ENCODE measurements at places on chromosomes 13 and 19.

DNA sequence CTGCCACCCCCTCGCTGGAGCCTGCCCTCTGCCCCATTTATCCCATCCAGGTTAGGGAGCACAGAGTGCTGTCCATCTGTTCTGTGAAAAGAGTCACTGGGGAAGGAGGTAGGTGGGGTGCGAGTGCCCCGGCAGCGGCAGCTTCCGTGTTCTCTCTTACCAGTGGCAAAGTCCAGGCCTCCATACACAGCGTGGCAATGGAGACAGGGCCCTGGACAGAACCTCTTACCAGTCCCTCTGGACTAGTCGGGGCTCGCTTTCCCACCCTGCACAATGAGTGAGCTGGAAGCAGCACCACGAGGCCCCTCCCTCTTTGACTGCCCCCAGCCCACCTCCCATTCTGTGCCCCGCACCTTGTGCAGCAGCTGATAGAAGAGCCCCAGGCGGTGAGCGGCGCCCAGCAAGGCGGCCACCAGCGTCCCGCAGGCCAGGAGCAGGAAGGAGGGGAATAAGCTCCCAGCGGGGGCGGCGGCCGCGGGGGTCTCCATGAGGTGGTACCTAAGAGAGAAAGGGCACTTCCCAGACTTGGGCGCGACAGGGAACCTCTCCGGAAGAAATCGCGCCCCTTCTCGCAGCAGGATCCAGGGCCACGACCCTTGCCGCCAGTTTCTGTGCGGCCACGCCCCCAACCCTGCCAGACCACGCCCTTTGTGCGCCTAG is 17.5 kb downstream of the SYDE1 start:
- DNase-seq, result no peak

- DNase-seq, result no peak
Observed at GRCh38 chr19:44701228-44701627, 2.3 kb downstream of the CEACAM16 start.

GRCh38 chr13:43766725-43767124 is 20.0 kb downstream of the ENOX1 start:
- no peak for DNase-seq

GRCh38 chr19:53785196-53785889 is 38.8 kb downstream of the NLRP12 start:
- DNase-seq, result no peak

DNA sequence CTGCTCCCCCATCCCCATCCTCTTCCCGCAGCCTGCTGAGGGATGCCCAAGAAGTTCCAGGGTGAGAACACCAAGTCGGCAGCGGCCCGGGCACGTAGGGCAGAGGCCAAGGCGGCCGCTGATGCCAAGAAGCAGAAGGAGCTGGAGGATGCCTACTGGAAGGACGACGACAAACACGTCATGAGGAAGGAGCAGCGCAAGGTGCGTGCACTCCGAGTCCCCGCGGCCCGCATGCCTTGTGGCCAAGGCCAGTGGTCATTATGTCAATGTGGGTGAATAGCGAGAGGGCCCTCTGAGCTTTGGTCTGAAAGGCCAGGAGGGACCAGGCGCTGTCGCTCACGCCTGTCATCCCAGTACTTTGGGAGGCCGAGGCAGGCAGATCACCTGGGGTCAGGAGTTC is 3.6 kb downstream of the CCDC124 start:
- DNase-seq, result no peak

DNA sequence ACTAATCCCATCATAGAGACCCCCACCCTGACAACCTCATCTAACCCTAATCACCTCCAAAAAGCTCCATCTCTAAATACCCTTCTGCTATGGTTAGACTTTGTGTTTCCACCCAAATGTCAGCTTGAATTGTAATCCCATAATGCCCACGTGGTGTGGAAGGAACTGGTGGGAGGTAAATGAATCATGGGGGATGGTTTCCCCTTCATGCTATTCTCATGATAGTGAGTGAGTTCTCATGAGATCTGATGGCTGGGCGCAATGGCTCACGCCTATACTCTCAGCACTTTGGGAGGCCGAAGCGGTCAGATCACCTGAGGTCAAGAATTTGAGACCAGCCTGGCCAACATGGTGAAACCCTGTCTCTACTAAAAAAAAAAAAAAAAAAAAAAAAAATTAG is 2.6 kb downstream of the VMAC start:
- no peak for DNase-seq

DNA sequence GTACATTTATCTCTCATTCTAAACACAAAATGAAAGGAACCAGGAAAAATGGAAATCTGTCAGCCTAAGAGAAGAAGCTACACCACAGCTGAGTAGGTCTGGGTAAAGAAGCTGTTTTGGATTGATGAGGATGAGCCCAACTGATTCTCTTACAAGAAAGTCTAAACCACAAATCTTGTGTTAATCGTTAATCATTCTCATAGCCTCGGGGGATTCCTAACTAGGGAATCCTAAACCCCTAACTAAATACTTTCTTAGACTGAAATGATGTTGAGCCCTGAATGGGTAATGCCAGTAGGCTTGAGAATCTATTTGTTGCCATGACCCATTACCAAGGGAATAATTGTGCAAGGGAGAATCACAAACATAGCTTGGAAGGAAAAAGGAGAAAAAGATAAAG is 327.5 kb upstream of the SPRY2 start:
- DNase-seq, result no peak

DNA sequence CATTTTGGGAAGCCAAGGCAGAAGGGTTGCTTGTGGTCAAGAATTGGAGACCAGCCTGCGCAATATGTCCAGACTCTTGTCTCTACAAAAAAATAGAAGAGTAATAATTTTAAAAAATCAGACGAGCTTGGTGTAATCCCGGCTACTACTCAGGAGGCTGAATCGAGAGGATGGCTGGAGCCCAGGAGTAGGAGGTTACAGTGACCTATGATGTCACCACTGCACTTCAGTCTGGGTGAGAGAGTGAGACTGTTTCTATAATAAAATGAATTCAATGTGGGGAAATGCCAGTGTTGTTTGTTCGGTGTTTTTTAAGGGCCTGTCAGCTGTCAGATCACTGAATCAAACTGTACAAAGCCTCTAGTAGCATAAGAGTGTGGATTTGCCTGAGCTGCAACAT is 1.2 kb upstream of the FBXL3 start:
- DNase-seq, result no peak

DNA sequence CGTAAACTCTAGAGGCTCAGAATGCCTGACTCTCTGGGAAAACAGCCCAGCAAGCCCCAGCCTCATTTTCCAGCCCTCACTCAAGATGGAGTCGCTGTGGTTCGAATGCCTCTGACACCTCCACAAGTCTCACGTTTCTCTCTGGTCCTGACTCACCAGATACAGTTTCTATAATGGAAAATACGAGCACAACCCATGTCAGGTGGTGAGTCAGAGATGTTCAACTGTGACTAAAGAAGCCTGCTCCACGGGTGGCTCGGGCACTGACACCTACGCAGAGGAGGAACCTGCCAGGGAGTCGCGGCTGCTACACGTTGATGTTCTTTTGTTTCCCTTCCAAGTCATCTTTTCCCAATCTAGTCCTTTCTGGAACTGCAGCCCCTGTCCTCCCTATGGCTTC is 87.1 kb upstream of the STK24 start:
- DNase-seq, result no peak

- DNase-seq, result no peak
Observed at GRCh38 chr19:3586127-3586626, 899 bp downstream of the GIPC3 start.

DNA sequence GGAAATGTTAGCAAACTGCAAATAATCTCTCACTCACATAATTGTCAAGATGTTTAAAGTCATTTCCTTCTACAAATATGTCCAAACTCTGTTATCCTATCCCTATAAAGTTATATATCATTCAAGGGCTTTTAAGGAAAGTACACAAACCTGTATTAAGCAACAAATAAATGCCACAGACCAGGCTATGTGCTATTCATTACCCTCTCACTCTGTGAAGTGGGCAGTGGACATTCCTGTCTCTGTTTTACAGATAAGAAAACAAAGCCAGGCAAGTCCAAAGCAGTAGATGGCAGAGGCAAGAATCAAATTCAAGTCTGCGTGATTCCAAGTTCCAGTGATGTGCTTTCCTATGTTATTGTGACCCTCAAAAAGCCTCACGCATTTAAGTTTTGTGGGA is 140.6 kb downstream of the LHFPL6 start:
- DNase-seq, result no peak

DNA sequence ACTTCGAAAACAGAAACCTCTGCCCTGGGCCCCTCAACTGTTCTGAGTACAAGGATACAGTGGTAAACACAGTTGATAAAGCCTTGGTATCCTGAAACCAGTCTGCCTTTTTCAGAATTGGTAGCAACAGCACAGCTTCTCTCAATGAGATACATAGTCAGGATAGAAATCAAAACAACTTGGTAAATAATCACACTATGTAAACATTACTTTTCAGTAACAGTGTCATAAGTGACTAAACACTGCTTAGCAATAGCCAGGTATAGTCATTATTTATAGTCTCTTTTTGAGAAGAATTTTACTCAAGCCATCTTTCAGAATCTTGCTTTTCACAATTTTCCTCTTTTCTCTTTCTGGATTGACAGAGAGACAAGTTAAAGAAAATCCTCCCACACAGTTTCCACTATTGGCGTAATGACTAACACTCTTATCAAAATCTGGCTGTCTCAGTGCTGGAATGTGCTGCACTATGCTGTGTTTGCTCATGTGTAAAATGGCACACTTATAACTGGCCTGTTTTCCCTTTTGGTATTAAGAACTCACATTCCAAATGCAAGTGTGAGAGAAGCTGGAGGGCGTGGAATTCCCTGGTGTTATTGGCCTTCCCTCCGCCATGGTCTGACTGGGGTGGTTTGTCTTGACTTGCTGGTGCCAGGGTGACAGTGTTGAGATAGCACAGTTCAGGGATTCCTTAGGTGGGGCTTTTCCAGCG is 368.8 kb downstream of the TDRD3 start:
- no peak for DNase-seq

DNA sequence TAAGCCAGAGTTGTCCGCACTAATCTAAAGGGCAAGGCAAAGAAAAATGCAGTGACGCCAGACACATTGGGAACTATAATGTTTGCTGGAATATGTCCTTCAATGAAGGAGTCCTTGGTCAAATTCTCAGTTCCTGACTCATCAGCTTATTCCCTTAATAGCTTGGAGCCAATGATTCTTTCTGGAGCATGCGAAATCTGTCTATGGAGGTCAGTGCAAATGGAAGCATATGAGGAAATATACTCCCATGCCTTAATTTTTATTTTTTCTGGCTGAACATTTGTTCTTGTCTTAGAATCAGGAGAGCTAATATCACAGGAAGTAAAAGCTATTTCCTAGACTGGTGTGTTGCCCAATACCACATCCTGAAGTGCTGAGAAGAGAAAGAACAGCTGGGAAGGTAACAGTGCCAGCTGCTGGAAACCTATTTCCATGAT is 289.8 kb upstream of the SPRY2 start:
- no peak for DNase-seq

DNA sequence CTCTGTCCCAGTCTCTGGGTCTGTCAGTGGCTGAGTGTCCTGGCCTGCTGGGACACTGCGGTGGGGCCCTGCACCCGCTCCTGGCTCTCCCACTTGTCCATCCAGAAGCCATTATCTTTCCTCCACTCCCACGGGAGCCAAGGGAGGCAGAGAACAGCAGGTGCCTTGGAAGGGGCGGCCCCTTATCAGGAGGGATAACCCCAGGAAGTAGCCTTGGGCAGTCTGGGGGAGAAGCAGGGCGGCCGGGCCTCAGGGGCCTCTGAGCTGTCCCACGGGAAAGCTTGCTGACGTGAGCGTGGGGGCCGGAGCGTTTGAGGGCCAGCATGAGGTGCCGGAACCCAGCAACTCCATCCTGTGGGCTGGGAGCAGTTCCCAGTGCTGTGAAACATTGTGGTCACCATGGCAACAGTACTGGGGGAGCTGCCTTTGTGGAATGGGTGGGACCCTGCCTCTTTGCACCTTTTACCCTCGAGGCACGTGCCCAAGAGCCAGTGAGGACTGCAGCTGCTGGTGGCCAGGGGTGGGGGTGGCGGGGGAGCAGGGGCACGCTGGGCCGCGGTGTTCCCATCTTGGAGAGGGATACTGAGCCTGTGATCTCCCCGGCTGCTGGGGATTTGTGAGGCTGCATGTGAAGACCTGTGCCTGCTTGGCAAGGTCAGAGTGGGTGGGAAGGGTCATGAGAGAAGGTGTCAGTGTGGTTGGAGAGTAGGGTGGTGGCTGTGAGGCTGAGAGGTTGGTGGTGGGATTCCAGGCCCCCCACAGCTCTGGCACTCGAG is 20.9 kb downstream of the KLHL26 start:
- DNase-seq, result no peak

DNA sequence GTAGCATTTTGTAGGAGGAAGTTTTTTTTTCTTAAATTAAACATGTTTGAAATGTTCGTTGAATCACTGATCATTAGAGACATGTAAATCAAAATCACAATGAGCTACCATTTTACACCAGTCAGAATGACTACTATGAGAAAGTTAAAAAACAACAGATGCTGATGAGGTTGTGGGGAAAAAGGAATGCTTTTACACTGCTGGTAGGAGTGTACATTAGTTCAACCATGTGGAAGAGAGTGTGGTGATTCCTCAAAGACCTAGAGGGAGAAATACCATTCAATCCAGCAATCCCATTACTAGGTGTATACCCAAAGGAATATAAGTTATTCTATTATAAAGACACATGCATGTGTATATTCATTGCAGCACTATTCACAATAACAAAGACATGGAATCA is 122.0 kb upstream of the ARGLU1 start:
- DNase-seq, result no peak

GRCh38 chr19:38047049-38047438 is 140.0 kb downstream of the SIPA1L3 start:
- DNase-seq, result no peak

DNA sequence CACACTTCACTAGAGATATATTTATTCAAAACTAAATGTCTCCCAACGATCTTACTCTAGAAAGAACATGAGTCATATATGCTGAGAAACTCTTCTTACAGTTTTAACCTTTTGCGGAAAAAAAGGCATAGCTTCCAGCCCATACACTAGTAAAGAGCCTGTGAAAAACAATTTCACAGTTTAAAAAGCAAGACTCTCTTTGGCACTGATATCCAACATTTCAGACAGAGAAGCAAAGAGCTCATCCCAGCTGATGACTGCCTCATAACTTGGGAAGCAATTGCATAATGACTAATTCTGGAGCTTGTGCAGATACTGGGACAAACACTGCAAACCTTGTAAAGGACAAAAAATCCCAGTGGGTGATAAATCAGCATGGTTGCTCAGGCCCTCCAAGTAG is 88.0 kb downstream of the ENOX1 start:
- DNase-seq, result peak; percentile 67

- no peak for DNase-seq
Observed at GRCh38 chr13:50290186-50290585, 274.9 kb downstream of the KCNRG start.

GRCh38 chr13:35833608-35834275 is 297.4 kb downstream of the DCLK1 start:
- no peak for DNase-seq

GRCh38 chr19:8361921-8362793 is 1.8 kb upstream of the ANGPTL4 start:
- DNase-seq, result peak; percentile 56

GRCh38 chr19:33998739-33999345 is 173.5 kb upstream of the LSM14A start:
- DNase-seq, result peak; percentile 1

- no peak for DNase-seq
Observed at GRCh38 chr13:46605076-46605824, 52.3 kb downstream of the LRCH1 start.
